Kidney epithelial cell (primary cell): ENCODE measurements at places on chromosomes 11 and 22.

DNA sequence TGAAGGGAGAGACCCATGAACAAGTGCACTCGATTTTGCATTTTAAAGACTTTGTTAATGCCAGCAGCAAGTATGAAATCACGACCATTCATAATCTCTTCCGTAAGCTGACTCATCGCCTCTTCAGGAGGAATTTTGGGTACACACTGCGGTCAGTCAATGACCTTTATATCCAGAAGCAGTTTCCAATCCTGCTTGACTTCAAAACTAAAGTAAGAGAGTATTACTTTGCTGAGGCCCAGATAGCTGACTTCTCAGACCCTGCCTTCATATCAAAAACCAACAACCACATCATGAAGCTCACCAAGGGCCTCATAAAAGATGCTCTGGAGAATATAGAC lies 5.9 kb downstream of the SERPIND1 start:
- no peak for DNase-seq

GRCh38 chr11:134370526-134371435 lies 39.0 kb downstream of the GLB1L2 start:
- DNase-seq, result no peak

DNA sequence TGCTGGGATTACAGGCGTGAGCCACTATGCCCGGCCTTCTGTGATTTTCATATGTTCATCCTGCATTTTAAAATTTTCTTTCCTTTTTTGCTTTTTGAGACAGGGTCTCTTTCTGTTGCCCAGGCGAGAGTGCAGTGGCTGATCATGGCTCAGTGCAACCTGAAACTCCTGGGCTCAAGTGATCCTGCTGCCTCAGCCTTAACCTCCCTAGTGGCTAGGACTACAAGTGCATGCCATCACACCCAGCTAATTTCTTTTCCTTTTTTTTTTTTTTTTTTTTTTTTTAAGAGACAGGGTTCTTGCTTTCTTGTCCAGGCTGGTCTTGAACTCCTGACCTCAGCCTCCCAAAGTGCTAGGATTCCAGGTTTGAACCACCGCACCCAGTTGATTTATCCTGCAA lies 54.1 kb upstream of the WT1 start:
- no peak for DNase-seq

GRCh38 chr11:100841711-100842407 lies 154.8 kb downstream of the ARHGAP42 start:
- DNase-seq, result no peak

- no peak for DNase-seq
These were observed 36.8 kb upstream of the CSTF3 start for GRCh38 chr11:33197915-33198727.

DNA sequence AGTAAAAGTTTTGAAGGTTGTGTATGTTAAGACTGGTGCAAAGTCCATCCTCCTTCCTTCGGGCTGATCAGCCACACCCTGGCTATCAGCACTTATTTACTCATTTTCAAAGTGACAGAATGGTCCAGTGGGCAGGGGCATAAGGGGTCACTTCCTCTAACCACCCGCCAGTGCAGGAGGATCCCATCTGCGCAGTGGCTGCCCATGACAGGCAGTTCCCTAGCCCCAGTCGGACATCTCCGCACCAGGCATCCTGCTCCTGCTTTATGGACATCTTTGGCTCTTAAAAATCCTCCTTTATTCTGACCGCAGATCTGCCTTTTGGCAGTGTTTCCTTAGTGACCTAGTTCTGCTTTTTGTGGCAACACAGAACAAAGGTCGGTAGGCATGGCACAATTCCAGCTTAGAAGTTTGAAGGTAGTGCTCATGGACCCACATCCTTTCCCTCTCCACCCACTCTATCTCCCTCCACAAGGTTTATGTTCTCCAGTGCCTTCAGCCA lies 55.9 kb downstream of the BMAL1 start:
- no peak for DNase-seq

DNA sequence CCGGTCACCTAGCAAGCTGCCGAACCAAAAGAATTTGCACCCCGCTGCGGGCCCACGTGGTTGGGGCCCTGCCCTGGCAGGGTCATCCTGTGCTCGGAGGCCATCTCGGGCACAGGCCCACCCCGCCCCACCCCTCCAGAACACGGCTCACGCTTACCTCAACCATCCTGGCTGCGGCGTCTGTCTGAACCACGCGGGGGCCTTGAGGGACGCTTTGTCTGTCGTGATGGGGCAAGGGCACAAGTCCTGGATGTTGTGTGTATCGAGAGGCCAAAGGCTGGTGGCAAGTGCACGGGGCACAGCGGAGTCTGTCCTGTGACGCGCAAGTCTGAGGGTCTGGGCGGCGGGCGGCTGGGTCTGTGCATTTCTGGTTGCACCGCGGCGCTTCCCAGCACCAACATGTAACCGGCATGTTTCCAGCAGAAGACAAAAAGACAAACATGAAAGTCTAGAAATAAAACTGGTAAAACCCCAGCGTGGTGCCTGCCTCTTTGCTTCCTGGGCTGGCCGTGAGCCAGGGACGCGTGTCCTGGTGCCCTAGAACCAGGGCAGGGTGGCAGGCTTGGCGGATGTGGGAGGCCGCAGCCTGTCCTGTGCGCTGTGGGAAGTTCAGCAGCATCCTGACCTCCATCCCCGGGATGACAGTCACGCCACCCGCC lies 13.2 kb downstream of the CCND1 start:
- DNase-seq, result no peak

DNA sequence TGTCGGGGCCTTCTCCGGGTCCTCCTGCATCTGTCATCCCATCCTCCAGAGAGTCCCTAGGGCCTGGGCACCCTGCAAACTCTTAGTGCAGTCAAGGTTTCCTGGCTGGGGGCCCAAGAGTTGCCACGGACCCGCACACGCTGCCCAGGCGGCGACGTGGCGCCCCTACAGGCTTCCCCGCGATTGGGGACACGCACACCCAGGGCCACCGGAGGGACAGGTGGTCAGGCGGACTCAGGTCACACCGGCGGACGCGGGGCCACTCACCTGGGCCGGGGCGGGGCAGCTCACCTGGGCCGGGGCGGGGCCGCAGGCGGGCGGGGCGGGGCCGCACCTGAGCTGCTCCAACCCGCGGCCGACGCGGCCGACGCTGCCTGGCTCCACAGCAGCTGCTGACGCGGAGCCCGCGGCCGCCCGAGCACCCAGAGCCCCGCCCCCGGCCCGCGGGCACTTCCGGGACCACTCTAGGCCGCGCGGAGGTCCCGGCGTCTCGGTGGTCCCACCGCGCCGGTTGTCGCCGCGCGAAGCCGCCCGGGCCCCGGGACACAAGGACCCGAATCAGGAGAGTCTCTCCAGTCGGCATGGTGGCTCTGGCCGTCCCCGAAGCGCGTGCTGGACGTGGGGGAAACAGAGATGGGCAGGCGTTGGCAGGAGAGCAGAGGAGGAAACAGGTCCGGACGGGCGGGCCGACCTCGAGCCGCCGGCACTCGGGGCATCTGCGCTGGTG lies at the start of gene ZNF70:
Gene ZNF70 (minus strand): TSS at position 399 of the 727 bp plus-strand sequence. CDS start 5,972 bp downstream, outside the sequence.
- DNase-seq, result peak; percentile 48

DNA sequence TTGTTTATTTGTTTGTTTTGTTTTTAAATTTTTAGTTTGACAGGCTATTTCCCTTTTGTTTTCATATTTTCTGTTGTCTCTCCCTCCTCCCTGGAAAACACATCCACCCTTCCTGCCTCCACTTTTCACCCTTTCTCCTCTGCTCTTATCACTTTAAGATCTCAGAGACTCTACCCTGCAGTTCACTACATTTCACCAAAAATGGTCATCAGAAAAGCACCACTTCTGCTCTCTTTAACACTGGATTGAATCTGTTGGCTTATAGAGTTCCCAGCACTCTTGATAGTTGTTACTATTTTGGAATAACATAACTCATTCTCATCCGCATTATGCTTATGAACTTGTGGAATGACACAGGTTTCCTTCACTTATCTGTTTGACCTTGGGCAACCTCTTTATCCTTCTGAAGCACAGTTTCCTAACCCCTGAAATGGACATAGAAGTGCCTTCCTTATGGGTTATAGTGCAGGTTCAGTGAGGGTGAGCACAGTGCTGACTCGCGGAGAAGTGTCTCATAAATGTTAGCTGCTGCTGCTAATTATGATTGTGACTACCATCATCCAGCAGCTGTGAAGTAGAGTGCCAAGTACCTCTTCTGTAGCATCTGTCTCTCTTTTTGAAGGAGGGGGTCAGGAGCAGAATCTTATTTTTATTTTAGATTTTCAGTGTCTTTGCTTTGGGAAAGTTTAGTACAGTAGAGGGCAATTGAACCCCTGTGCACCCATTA lies 15.0 kb downstream of the TEAD1 start:
- no peak for DNase-seq

- no peak for DNase-seq
These were observed 8.9 kb upstream of the FXYD2 start for GRCh38 chr11:117833401-117833891.

DNA sequence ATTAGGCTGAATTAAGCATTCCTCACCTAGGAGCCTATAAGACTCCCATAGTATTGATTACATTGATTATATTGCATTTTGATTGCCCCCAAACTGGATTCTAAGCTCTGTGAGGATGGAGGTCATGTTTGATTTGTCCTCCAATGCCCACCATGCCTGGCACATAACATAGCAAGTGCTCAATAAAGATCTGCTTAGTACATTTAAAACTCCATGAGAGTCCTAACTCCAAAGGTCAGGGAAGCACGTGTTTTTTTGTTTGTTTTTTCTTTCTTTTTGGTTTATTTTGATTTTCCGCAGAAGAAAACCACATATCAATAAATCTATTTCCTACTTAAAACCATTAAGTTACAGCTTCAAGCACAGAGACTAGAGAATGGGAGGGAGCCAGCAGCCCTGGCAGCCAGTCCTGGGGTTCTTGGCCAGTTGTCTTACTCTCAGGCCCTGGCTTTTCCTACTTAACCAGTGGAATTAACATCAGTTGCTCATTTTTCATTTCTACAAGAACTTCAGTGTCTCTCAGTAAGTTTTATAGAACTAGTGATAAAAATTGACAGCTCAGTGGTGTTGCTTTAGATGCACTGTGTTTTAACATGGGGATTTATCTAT lies 429.9 kb upstream of the CCDC90B start:
- no peak for DNase-seq

- no peak for DNase-seq
These were observed at the start of gene PRR5 for GRCh38 chr22:44701824-44702478. TSS of gene PRR5 (plus strand) at chr22:44702204. CDS start at chr22:44702475, 271 bp downstream.

DNA sequence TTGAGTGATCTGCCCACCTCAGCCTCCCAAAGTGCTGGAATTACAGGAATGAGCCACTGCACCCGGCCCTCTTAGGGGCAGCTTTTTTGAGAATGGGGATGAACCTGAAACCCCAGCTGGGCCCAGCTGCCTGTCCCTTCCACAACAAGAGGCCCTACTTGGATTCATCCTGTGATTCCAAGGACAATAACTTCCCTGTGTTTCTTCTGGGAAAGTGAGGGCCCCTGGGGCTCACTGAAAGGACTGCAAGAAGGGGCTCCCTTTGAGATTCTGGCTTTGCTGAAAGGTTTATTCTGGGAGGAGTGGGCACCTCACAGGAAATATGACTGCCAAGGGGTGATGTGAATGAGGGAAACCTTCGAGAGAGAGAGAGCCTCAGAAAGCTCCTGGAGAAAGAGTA lies 12.3 kb upstream of the GNAZ start:
- DNase-seq, result no peak

GRCh38 chr11:69477086-69477485 lies 4.4 kb upstream of the LINC01488 start:
- DNase-seq, result no peak

DNA sequence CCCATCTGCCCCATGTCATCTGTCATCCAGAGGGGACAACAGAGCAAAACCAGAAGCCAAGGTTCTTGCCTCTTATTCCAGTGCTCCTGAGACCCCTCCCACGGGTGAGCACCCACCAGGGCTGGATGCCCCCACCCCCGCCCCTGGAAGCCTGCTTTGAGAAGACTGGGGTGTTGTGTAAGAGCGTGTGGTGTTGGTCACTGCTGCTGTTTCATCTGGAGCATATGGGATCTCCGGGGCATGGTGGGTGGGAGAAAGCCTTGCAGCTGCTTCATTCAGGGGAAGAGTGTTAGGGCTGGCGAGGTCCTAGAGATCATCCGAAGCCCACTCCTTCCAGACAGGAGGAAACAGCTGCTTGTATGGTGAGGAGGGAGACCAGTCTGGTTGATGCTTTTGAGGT lies 54.1 kb downstream of the CHRDL2 start:
- DNase-seq, result no peak

DNA sequence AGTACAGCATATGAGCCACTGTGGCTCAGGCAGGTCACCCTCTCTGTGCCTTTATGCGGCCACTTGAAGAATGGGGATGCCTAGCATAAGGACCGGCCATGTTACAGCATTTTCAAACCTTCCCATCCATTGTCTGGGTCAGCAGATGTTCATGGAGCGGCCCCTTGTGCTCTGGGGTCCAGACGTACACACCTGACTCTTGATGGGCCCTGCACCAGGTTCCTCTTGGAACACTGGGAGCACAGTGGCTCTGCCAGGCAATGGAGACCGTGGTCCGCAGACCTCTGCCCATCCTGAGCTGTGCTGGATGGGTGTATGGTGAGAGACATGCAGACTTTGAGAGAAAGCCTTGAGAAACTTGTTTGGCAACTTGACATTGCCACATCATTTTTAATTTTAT lies 9.8 kb downstream of the PRDM11 start:
- DNase-seq, result no peak

- DNase-seq, result no peak
These were observed 709 bp upstream of the ST3GAL4 start for GRCh38 chr11:126354631-126355323.

DNA sequence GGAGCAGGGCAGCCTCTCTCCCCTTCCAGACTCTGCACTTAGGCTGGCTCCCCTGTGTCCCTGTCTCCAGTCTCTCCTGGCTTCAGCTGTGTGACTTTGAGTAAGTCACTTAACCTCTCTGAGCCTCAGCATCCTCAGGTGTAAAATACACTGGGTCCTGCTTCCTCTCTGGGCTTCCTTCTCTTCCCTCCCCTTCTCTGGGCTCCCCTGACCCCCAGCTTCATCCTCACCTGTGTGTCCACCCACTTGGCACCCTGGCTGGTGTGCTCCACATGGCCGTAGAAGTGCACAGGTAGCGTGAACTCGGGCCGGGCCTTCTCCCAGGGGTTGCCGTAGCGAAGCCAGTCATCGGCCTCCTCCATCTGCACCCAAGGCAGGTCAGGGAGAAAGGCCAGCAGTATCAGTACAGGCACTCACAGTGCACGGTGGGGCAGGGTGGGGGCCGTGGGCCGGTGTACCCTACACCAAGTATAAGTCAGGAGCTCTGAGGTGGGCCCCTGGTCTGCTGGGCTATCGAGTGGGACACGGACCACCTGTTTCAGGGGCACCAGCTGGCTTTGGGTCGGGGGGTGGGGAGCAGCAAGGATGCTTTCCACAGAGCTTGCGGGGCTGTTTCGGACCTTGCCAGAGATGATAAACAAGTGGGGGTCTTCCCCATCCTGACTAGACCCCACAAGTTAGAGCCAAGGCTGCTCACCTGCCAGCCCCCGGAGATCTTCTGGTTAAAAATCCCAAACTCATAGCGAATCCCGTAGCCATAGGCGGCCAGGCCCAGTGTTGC lies 2.0 kb downstream of the PYGM start:
- no peak for DNase-seq

- no peak for DNase-seq
These were observed 2.3 kb upstream of the CCDC88B start for GRCh38 chr11:64337538-64338249.

DNA sequence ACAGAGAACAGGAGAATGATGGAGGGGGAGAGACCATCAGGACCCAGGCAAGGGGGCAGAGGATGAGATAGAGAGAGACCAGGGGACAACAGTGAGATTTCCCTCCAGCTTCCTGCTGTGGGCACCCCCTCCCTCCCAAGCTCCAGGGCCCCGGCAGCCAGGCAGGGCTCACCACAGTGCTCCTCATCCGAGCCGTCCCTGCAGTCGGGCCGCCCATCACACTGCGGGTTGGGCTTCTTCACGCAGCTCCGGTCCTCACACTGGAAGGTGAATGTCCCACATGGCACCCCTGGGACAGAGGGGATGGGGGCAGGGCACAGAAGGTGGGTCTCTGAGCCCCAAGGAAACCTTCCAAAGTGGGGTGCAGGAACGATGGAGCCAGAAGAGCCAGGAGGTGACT lies 19.2 kb downstream of the KCTD17 start:
- no peak for DNase-seq
